ENCODE measurements at places on chromosomes 6 and 20. TPM values are rescaled to one million over a fixed set of nuclear protein-coding genes. Genes with fewer than 3 reads are reported as not detected.

The PHACTR1 gene
- total RNA-seq: 0.16 TPM

The PPP1R16B gene
- total RNA-seq: 184 TPM

The PRRT1 gene
- 0.83 TPM for total RNA-seq

The LY6G5C gene
- total RNA-seq: 2.3 TPM

The LAMA2 gene
- total RNA-seq: 0.05 TPM

The CTCFL gene
- not detected for total RNA-seq

The CST2 gene
- not detected for total RNA-seq

The TGM3 gene
- not detected for total RNA-seq

The ISM1 gene
- total RNA-seq: 0.58 TPM

The LPA gene
- not detected for total RNA-seq

The MOCS1 gene
- 2.6 TPM for total RNA-seq

The BHLHE23 gene
- total RNA-seq: not detected

The CENPW gene
- total RNA-seq: 41.2 TPM

The RSPH9 gene
- total RNA-seq: not detected

The EDN3 gene
- total RNA-seq: not detected

The SLC32A1 gene
- total RNA-seq: not detected

The SLC22A2 gene
- not detected for total RNA-seq

The SLC35D3 gene
- total RNA-seq: not detected
